Keratinocyte (primary cell): ENCODE measurements at places on chromosomes 2 and 18.

DNA sequence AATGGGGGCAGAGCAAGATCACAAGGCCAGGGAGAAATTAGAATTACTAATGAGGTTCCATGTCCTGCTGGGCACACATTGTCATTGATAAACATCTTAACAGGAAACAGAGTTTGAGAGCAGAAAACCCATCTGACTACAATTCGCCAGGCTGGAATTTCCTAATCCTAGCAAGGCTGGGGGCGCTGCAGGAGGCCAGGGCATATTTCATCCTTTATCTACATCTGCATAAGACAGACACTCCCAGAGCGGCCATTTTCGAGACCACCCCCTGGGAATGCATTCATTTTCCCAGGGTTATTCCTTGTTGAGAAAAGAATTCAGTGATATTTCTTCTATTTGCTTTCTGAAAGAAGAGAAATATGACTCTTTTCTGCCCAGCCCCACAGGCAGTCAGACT, 152.7 kb downstream of the SUCLG1 start:
- no peaks in the 10 kb centered on the region for H3K36me3 ChIP-seq
- no peaks in the 10 kb centered on the region for H3K27me3 ChIP-seq
- no peak for DNase-seq
- H3K4me3 ChIP-seq, result no peak overlapping the region
- H3K27ac ChIP-seq, result no peak overlapping the region

- H3K27ac ChIP-seq, result no peak overlapping the region
- no peaks in the 10 kb centered on the region for H3K4me1 ChIP-seq
- peak; percentile 23 for DNase-seq
Observed at GRCh38 chr2:7672027-7672684, 754.9 kb downstream of the RNF144A start.

DNA sequence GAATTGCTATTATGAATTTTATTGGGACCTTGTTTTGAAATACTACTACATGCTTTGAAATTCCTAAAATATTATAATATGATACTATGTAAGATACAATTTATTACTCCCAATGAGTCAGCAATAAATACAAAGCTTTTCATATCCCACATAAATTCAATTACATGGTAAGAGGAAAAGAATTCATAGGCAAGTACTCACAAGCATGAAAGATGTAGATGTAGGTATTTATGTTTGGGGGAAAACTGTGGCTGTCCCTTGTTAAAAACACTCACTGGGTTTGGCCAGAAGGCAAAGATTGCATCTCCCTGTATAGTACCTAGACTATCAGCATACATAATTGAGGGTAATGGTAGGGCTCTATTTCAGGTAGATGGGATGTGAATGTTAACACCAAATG, 90.4 kb downstream of the MBD2 start:
- H3K27ac ChIP-seq, result peak overlapping the region; percentile 50
- DNase-seq, result no peak
- no peaks in the 10 kb centered on the region for H3K27me3 ChIP-seq
- H3K4me1 ChIP-seq, result peaks cover 25% of the 10 kb centered on the region
- no peak overlapping the region for H3K4me3 ChIP-seq

- H3K4me3 ChIP-seq, result no peak overlapping the region
- H3K27ac ChIP-seq, result no peak overlapping the region
- no peaks in the 10 kb centered on the region for H3K4me1 ChIP-seq
- H3K27me3 ChIP-seq, result no peaks in the 10 kb centered on the region
Observed at GRCh38 chr18:54405290-54405689, 47.6 kb downstream of the C18orf54 start.

DNA sequence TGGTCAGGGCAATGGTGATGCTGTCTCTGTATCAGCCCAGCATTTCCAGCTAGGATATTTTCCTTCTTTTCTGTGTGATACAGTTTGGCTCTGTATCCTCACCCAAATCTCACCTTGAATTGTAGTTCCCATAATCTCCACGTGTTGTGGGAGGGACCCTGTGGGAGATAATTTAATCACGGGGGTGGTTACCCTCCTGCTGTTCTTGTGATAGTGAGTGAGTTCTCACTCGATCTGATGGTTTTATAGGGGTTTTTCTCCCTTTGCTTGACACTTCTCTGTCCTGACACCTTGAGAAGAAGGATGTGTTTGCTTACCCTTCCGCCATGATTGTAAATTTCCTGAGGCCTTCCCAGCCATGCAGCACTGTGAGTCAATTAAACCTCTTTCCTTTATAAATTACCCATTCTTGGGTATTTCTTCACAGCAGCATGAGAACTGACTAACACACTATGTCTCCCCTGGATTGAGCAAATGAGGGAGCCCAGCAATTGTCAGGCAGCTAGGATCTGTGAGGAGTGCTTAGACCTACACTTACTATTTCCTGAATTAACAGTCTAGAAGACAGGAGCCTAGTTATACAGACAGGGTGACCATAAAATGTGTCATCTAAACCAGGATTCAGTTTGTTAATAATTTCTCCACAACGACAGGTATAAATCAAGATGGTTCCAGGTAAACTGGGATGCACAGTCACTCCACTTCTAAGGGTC, 6.0 kb downstream of the SCN2A start:
- DNase-seq, result no peak
- H3K4me1 ChIP-seq, result no peaks in the 10 kb centered on the region
- no peak overlapping the region for H3K27ac ChIP-seq
- H3K4me3 ChIP-seq, result no peak overlapping the region
